ENCODE measurements at places on chromosomes 1 and 21. TPM values are rescaled to one million over a fixed set of nuclear protein-coding genes. Genes with fewer than 3 reads are reported as not detected.

The PCP4L1 gene
- 0.79 TPM for total RNA-seq

The MATN1 gene
- 0.62 TPM for total RNA-seq

The TNFAIP8L2 gene
- total RNA-seq, result 0.99 TPM

The RC3H1 gene
- 40.9 TPM for total RNA-seq

The LCA5L gene
- total RNA-seq, result 61.9 TPM

The CCDC27 gene
- 18.3 TPM for total RNA-seq

The SHISA4 gene
- 45.5 TPM for total RNA-seq

The RHOU gene
- 31.0 TPM for total RNA-seq

The PRDM16 gene
- 4.7 TPM for total RNA-seq

The MMP23B gene
- 50.2 TPM for total RNA-seq

DNA sequence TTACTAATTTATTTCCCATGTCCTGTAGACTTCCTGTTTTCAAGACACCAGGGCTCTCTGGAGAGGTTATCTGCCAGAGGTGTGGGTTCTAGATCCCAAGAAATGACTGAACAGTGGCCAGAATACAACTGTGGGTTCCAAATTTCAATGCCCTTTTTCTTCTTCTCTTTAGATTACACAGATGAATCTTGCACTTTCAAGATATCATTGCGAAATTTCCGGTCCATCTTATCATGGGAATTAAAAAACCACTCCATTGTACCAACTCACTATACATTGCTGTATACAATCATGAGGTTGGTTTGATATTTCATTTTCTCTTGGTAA is 15.0 kb downstream of the IFNAR2 start:
- DNase-seq, result no peak

- no peak for DNase-seq
Measured at GRCh38 chr1:76141929-76142328, 67.4 kb downstream of the ST6GALNAC3 start.

DNA sequence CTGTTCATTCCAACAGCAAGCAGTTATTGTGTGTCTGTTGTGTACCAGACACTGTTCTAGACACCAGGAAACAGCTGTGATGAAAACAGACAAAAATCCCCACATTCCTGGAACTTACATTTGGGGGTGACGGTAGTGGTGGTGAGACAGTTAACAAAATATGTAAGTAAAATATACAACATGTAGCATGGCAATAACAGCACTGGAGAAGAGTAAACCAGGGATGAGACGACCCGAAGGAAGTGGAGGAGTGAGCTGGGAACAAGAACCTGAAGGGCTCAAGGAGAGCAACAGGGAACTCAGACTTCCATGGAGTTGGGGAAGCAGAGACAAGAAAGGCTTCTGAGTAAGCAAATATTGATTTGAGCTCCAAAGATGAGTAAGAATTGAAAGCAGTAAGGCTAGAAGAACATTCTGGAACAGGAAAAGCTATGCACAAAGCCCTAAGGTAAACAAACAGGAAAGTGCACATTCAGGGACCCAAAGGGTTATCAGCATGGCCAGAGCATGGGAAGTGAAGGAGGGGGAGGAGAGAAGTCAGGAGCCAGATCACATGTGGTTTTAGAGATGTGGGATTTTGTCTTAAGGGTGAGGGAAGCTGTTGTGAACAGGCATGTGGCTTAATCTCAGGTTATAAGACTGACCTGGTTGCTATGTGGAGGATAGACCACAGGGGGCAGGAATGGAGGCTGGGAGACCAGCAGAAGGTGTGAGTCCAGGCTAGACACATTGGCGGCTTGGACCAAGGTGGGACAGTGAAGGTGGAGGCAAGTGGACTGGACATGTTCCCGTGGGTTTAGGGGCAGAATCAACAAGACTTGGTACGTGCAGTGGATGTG is 7.3 kb downstream of the CSF1 start:
- no peak for DNase-seq

DNA sequence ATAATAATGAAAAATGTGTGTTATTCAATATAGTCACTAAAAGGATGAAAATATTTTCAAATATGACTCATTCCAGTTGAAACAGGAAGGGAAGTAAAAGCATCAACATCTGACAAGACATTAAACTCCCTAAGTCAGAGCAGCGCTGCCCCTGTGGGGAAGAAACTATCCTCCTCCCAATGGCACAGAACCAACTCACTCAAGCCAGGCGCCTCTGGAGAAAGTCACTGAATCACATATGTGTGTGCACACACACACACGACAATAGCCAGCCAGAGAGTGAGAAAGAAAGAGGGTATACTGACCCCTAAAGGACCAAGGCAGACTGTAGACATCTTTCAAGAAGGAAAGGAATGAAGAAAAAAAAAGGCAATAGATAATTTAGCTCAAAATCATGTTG is 126.9 kb downstream of the SETD4 start:
- DNase-seq, result peak; percentile 54

DNA sequence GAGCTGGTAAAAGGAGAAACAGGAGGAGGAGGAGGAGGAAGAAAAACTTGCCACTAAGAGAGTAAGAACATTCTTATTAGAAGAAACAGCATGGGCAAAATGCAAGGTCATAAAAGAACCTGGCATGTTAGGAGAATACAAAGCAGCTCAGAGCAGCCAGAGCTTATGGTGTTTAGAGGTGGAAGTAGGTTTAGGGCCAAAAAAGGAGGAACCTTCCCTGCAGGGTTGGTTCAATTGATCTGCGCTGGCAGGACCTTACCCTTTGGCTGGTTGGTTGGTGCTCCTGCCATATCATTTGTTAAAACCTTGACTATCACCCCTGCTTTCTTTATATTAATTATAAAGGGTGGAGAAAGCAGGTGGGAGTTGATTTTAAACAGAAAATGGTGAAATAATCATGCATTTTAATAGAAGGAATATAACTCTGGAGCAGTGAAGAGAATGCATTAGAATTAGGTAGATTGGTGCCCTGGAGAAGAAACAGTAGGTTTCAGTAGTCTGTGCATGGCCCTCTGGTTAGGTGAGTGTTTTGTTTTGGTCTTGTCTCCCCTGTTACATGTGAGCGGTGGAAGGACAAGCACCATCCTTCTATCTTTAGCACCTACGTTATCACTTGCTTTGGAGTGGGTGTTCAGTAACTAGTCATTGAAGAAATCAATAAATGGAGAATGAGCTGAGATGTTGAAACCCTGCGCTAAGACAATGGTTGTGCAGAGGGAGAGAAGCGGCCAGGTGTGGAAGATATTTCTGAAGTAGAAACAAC is 110.4 kb upstream of the NGF start:
- no peak for DNase-seq

DNA sequence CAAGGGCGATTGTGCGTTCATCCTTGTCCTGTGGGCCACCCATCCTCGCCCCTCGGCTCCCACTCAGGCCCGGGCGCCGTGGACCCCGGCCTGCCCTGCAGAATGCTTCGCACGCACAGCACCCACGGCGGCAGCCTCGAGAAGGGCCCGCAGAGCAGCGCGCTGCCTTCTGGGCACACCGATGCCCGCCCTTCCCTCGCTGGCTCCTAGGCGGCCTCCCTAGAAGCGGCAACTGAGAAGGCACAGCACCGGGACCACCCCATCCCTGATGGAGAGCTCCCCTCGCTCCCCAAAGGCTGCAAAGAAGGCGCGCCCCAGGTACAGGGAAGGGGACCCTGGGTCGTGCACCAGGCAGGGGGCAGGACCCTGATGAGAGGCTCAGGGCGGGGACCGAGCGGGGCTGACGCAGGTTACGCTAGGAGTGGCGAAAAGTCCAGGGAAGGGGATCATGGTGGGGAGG is 971 bp downstream of the CAPZB start:
- DNase-seq, result no peak

DNA sequence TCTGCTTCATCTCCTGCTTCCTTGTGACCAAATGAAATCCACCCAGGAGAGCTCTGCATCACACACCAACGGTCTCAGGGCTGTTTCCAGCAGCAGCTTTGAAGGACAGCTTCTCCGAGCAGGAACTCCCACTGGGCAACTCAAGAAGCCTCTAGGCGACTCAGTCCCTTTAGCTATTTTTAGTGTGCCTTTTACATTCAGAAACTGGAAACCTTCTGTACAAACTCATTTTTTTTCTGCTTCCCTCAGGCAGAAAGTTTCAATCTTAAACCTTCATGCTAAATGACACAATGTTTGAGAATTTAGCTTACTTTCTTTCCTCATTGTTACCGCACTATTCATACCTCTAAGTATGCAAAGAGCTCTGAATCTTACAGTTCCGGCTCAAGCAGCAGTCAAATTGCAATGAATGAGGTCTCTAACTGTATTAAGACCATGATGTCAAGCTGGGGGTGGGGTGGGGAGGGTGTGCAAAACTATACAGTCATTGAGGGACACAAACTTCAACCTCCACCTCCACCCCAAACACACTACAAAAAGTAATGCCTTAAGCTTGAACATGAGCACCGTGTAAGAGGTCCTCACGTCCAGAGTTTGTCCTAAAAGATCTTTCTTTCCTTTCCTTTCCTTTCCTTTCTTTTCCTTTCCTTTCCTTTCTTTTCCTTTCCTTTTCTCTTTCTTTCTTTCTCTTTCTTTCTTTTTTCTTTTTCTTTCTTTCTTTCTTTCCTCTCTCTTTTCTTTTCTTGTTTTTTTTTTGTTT is 16.4 kb upstream of the TARBP1 start:
- no peak for DNase-seq

DNA sequence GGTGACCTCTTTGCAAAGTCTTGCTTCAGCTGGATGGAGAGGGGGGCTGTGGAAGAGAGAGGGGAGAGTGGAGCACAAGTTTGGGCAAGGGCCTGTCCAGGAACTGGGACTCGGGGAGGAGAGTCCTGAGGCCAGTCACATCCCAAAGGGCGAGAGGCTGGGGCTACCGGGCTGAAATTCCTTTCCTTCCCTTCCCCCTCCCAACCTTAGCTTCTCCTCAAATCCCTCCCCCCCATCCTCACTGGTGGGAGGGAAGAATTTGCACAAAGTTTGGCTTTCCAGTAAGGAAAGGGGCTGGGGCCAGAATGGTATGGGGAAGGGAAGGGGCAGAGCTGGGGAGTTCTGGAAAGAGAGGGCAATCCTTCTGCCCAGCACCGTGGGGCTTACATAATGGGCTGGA is 854 bp downstream of the CNTN2 start:
- DNase-seq, result no peak

- DNase-seq, result no peak
Measured at GRCh38 chr1:201883266-201883665, 5.4 kb upstream of the SHISA4 start.

DNA sequence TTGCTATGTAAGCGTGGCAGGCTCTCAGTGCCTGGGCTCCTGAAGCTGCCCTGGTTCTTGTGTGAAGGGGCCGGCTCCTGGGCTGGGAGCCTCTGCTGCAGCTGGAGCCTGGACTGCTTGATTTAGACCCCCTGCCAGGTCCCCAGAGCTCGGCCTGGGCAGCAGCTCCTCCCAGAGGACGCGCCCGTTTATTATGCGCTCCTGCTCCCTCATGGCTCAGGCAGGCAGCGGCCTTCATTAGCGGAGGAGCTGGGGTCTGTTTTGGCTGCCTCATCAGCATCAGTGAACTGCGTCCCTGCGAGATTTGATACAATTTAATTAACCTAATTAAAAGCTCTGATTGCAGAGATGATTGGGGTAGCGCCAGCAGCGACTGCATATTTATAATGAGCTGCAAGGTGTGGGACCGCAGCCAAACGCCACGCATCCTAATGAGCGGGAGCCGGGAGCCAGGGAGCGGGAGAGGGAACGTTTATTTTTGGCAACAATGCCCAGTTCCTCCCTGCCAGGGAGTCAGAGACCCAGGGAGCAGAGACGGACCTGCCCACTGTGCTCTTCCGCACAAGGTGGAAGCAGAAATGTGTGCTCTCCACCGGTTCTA is 16.6 kb downstream of the UTP11 start:
- DNase-seq, result peak; percentile 33

- DNase-seq, result no peak
Measured at GRCh38 chr1:199978408-199978940, 49.0 kb upstream of the NR5A2 start.

DNA sequence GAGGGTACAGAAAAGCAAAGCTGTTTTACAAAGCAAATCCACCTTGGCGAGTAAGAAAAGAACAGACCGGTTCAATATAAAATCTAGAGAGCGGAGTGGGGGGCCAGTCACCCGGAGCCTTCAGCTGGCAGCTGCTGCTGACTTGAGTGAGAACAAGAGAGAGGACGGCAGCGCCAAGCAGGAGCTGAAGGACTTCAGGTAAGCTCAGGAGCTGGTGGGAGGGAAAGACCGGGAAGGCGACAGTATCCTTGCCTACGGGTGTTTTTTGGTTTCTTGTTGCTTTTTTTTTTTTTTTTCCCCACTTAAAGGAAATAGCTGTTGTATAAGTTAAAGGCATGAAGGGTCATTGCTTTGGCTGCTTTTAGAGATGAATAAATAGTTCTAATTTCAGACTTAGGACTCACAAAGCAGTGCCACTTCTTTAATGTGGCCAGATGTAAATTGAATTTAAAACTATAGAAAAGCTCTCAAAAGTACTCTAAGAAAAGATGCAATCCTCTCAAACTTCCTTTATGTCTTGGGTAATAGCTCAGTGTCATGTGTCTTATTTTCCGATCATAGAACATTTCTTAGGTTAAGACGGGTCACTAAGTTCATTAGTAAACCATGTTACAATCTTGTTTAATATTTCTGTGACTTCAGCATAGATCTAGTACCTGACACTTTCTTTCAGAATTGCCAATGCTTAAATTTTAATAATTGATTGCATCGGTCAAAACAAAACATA is 82.8 kb downstream of the PRDM2 start:
- no peak for DNase-seq

GRCh38 chr1:22089134-22089571 is 36.6 kb downstream of the CDC42 start:
- no peak for DNase-seq

DNA sequence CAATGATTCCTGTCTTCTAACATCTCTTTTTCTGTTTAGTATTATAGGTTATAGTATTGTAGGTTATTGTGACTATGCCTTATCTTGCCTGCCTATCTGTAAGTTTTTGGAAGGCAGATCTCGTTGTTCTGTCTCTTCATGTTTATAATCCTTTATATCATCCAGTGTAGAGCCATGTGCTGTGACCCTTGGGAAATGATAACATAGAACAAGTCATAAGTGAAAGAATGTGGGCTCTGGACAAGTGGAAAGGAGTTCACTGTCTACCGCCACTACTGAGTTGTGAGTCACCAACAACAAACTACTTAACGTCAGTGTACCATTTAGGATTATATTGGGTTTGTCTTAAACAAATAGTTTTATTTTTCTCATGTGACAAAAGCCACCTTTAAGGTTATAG is 139.3 kb downstream of the LYPLAL1 start:
- no peak for DNase-seq

GRCh38 chr1:94349853-94350252 is 68.3 kb upstream of the ABCD3 start:
- no peak for DNase-seq

DNA sequence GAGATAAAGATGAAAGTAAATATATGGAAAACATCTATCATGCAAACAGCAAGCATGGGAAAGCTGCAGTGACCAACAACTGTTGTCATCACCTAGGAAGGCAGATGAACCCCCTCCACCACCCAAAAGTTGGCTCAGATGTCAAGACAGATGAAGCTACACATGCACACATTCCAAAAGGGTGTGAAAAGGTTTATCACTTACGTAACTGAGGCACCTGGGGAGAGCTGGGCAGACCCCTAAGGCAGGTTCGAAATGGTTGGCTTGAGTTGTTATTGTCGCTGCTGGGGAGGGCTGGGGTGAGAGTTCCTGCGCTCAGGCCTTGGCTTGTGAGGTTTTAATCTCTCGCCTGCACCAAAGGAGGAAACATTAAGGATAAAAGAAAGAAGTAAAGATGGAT is 355.1 kb upstream of the CHRM3 start:
- no peak for DNase-seq

Measured in testis (tissue), 5 donors.